ENCODE measurements at places on chromosomes 16 and 17. TPM values are rescaled to one million over a fixed set of nuclear protein-coding genes. Genes with fewer than 3 reads are reported as not detected.

DNA sequence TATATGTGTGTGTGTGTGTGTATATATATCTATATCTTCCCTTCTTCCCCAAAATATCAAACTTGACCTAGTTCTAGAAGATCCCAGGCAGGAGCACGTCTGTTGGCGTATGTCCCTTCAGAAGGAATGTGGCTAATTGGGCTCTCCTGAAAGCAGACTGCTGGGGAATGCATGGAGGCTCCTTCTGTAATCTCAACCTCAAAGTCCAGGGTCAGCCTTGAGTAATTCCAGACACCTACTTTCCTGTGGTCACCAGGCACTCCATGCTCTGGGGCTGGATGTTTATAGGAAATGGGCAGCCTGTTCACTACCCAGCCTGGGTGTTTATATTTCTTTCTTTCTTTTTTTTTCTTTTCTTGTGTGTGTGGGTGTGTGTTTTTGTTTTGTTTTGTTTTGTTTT, 13.4 kb downstream of the BCO1 start:
- no peak for DNase-seq

GRCh38 chr17:79841369-79842135, 2.3 kb upstream of the CBX4 start:
- no peak for DNase-seq

DNA sequence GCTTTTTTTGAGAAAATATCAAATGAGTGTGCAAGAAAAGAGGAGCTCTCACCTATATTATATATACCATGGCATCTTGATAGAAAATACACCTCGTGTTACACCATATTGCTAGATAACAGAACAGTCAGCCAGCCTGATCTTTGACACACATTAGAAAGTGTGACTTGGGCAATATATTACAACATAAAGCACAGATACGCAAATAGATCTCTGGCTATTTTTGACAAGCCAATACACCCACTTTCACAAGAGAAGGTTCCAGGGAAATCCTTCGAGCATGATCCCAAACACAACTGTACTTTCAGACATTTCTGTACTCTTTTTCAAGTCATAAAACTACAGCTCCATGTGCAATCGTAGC, 9.4 kb downstream of the GGA2 start:
- DNase-seq: no peak

DNA sequence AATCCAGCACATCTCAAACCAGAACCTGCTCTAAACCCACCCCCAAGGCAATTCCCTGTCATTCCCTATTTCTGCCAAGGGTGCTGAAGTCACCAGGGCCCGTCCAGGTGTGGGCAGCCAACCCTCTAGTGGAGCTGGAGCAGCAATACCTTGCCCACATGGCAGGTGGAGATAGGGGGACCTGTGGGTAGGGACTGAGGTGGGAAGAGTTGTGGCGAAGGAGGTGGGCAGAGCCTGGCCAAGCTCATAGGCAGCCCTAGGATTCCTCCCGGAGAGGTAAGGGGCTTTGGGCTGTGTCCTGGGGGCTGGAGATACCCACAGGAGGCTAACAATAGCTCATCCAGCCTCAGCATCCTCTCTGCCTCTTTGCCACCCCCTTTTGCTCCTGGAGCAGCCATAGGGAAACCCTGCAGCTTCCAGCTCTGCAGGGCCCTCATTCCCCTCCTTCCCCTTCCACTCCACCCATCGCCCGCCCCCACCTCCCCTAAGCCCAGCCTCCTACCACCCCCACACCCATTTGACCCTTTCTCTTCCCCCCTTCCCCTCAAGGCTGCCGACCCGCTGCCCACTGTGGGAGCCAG, 30.4 kb upstream of the CRHR1 start:
- no peak for DNase-seq

DNA sequence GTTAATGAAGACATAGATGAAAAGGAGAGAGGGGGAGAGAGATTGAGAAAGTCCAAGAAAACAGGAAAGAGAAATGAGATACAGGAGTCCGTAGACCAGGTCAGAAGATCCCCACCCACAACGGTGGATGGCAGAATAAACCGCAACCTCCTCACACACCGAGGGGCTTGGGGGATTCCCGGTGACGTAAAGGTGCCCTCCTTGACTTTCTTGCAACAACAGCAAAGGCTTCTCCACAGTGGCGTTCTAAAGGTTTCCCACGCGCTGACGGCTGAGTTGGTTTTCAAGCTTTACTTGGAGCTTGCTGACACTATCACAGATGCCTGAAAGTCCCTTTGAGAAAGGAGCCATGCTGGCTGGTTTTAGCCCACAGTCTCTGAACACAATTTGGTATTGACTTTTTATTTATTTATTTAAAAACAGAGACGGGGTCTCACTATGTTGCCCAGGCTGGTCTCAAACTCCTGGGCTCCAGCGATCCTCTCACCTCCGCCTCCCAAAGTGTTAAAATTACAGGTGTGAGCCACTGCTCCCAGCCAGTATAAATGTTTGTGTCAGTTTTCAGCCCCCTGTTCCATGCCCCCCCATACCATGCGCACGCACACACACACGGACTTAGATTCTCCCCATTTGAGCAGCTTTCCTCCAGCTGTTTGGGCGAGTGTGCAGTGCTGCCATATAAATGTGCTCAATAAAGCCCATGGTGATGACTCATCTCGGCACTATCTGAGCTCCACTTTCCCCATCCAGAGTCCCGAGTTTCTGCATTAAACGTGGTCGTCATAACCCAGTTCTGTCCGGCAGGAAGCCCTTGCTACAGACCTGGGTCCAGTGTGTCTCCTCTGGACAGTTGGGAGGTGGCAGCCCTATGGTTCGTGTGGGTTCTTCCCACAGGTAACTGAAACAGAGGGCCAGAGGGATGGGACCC, 33.0 kb upstream of the SEC14L1 start:
- no peak for DNase-seq

DNA sequence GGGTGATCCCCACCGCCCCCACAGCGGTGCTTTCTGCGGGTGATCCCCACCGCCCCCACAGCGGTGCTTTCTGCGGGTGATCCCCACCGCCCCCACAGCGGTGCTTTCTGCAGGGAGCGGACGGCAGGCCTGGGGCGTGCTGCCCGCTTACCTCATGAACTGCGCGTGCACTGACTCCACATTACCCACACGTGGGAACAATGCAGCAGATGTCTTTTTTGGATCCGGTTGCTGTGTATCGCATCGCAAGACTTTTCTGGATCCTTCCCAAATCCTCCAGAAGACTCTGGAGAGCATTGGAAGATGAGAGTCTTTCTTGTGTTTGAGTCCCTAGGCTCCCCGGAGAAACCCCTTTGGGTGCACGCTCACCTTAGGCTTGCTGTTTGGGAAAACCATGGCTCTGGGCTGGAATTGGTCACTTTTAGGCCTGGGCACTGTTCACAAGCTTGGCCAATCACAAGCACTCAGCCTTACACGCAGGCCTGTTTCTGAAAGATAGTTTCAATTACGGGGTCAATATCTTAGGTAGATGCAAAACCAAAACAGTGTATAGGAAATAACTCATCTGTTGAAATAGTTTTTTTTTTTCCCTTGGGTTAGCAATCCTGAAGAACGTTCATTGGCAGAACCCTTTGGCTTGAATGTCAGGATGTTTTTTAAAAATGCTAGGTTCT, 201.8 kb downstream of the RPTOR start:
- no peak for DNase-seq

DNA sequence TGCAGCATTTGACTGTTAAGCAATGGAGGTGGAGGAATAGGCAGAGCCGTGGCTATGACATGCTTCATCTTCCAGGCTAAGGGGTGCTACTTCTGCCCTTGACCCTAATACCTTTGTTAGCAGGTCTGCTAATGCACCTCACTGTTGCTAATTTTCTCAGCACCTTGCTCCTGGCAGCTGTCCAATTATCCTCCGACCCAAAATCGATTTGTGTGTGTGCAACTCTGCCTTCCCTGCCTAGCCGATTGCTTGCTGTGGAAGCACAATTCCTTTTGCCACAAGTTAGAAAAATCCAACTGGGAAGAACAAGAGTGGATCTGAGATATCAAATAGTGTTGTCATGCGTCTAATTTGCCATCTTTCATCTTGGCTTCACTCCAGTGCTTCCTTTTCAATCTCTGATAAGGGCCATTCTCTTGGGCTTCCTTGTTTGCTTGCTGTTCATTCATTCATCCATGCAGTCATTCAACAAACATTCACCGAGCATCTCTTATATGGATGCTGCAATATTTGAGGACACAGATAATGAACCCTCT, 422.8 kb downstream of the RBFOX1 start:
- no peak for DNase-seq

DNA sequence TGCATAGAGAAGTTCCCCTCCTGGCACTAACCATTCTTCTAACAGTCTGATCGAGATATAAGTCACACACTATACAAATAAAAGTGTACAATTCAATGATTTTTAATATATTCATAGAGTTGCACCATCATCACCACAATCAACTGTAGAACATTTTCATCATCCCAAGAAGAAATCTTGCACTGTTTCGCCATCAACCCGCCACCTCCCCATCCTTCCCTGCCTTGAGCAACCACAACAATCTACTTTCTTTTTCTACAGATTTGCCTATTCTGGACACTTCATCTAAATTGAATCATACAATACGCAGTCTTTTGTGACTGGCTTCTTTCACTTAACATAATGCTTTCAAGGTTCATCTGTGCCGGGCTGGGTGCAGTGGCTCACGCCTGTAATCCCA, 33.0 kb upstream of the GUCY2D start:
- no peak for DNase-seq

RAI1 gene
- total RNA-seq: 17.5 TPM

CLEC3A gene
- 16.8 TPM for total RNA-seq

BTBD17 gene
- not detected for total RNA-seq

KRTAP16-1 gene
- not detected for total RNA-seq

PLLP gene
- total RNA-seq: 2.5 TPM

All from urinary bladder (tissue), 4 donors.